ENCODE measurements at places on chromosomes 12 and 14.

DNA sequence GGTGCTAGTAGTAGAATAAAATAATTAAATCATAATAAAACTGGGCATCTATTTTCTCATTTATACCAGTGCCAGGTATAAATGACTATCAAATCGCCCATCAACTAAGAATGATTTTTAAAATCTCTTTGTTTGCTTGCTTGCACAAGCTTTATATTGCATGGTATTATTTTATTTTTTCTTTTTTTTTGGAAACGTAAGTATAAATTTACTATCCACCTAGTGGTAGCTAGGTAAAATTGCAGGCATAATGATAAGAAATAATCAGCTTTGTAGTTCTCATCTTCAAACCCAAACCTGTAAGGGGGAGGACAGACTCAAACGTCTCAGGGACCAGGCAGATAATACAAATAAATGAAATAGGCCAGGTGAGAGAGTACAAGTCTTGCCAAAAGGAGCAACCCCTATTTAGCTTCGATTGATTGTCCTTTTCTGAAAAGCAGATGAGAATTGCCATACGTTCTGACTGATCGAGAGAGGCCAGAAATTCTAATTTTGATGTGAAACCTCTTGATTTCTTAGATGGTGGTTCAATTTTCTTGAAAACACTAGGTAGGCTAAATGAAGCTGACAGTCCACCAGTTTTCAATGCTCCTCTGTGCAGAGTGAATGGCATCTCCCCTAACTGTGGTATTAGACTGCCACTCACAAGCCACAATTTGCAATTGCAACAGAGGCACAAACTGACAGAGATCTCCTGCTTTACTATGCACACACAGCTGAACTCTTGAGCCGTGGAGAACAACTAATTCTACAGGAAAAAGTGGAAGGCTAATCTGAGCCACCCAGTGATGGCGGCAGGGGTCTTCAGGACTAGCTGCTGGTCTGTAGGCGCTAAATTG lies 189.3 kb downstream of the DACT1 start:
- no peak for DNase-seq

- DNase-seq, result no peak
These were observed 24.9 kb upstream of the PPP2R5C start for GRCh38 chr14:101736585-101736984.

- DNase-seq, result no peak
These were observed 48.6 kb downstream of the VEZT start for GRCh38 chr12:95266254-95266653.

- DNase-seq, result no peak
These were observed 19.5 kb upstream of the NUP107 start for GRCh38 chr12:68667291-68667690.

- no peak for DNase-seq
These were observed 22.9 kb upstream of the CACNA1C start for GRCh38 chr12:2029851-2030250.

DNA sequence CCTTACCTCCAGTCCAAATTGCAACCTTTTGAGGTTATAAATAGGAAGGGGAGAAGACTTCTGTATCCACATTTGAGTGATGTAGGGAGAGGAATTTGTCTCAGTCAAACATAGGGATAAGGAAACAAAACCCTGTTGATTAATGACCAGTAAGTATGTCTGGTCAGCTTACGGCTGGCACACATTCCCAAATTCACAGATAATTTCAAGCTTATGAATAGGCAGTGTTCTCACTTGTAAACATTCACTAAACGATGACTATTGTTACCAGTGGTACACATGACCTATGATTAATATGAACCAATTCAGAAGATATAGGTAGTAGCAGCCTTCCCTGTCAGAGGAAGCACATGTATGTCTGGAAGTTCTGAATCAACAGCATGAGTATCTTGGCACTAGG lies 33.0 kb upstream of the SLC5A8 start:
- DNase-seq, result no peak

- DNase-seq, result no peak
These were observed 366.5 kb upstream of the OR4E1 start for GRCh38 chr14:22039938-22040780.

DNA sequence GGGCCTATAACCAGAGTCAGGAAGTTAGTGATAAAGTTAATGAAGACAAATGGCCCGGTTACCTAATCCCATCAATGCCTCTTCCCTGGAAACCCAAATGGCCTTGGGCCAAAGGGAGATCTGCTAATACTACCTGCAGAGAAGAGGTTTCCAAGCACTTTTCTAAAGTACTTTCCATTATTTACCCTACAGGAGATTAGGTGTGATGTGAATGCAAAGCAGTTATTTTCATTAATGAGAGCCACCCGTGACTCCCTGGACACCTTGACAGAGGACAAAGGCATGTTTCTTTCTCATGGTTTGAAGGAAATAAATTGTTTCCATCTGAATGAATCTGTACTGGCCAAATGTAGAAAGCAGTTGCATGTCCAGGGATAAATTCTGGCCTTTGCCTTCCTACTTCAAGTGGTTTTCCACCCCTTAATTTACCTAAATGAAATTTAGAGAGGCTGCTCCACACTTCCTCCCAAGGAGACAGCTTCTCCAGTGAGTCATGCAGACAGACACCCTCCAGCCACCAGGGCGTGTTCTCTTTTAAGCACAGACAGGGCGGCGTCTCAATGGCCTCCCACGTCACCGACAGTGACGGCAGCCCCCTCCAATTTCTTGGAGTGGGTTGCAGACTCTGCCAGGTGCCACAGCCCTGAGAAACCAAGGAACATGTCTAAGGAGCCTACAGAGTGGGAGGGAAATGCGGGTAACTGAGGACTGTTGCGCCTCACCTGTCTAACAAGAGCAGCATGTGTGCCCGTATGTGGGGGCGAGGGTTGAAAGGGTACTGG lies 43.9 kb upstream of the GNPNAT1 start:
- DNase-seq, result peak; percentile 69

DNA sequence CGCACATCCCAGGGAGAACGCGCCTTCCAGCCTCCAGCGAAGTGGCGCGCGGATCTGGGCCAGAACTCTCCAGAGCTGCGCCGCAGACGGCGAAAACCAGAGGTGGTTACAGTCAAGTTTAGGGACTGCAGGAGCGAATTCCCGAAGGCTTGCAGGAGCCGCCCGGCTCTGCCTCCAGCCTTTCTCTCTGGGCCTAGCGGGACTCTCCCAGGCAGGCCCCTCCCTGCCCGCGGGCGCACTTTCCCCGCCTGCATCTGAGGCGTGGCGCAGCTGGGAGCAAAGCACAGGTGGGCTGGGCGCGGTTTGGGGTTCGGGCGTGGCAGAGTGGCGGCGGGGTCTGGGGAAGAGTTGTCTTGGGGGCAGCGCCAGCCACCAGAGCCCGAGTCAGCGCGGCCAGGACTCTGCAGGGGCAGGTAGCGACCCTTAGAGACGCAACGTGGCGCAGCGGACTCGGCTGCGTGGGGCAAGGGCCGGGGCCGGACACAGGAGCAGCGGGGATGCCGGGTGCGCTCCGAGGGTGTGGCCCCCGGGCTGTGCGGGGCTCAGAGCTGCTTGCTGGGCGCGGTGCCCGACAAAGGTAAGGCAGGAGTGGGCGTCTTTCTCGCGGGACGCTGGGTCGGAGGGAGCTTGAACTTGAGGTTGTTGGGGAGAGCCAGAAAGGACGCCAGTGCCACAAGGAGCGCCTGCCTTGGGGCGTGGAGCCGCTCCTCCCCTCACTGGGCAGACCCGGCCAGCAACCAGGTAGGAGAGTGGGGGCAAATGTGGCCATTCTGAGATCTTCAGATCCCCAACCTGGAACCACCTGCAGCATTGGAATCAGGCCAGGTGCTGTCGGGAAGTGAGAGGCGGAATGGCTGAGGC lies 1126.0 kb downstream of the AACS start:
- DNase-seq, result no peak

DNA sequence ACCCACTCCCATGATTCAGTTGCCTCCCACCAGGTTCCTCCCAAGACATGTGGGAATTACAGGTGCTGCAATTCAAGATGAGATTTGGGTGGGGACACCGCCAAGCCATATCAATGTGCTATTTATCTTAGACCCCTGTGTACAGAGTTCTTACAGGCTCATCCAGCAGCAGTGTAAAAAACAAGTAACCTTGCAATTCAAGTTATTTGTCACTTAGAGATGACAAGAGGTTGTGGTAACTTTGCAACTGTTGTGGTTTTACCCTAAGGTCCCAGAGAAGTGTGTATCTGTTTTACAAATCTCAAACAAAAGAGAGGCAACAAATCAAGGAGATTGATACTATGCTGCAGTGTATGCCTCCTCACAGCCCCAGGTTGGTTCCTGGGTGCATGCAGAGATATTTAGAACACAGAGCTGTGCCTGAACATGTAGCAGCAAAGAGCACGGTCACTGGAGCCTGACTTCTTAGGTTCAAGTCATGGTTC lies 11.5 kb upstream of the HELB start:
- DNase-seq, result no peak

DNA sequence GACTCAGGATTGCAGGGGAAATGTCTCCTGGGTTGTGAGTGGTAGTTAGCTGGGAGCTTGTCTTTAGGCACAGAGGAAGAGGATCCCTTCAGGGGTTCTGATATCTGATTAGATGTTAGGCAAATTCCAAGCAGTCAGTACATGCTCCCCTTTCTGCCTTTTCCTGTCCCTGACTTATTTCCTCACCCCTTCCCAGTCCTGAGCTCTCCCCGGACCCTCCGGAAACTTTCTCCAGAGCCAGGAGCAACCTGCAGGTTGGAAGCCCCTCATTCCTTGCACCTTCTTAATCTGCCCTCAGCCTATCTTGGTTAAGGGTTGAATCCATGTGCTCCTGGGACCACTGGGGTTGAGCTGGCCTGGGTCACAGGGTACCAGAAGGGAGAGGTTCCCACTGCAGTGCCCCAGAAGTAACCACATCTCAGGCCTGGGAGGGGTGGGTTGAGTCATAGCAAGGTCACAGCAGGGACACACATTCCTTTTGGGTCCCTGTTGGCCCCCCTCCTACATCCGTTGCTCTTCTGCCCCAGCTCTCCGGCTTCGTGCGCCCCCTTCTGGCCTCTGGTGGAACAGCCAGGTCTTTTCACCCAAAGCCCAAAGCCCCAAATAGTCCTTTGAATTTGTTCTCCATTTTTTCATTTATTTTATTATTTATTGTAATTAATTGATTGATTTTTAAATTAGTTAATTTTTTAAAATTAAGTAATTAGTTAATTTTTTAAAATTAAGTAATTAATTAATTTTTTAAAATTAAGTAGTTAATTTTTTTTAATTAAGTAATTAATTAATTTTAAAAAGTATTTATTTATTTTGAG lies 1.8 kb downstream of the IGFBP6 start:
- peak; percentile 99 for DNase-seq

GRCh38 chr14:99684410-99684934 lies 374 bp downstream of the CYP46A1 start:
- peak; percentile 17 for DNase-seq

DNA sequence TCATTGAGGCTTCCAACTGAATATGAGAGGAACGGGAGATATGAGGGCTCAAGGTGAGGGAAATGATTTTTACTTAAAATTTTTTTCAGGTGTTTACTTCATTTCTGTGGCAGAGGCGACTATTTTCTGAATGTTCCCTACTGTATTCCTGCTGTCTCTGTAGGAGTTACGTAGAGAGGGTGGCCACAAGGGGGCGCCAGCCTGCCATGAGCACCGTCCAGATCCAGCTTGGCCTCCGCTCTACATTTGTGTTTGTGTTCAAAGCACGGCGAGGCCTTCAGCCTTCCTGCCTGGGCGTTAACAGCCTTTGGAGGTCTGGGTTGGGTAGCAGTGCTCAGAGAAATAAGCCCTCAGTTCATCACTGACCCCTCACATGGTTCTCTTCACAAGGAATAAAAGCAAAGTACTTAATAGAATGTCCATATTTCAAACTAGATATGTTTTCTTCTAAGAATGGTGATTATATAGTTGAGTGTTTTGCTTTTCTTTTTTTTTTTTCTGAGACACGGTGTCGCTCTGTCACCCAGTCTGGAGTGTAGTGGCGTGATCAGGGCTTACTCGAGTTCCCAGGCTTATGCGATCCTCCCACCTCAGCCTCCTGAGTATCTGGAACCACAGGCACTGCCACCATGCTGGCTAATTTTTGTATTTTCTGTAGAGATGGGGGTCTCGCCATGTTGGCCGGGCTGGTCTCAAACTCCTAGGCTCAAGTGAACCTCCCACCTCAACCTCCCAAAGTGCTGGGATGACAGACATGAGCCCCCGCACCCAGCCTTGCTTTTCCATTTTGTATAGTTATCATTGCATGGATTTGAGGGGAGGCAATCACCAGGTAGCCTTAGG lies 22.3 kb downstream of the CKB start:
- DNase-seq, result peak; percentile 78

- DNase-seq, result no peak
These were observed 899 bp downstream of the TPCN1 start for GRCh38 chr12:113221997-113222729.

GRCh38 chr14:89848165-89848564 lies 106.4 kb downstream of the EFCAB11 start:
- DNase-seq, result no peak

DNA sequence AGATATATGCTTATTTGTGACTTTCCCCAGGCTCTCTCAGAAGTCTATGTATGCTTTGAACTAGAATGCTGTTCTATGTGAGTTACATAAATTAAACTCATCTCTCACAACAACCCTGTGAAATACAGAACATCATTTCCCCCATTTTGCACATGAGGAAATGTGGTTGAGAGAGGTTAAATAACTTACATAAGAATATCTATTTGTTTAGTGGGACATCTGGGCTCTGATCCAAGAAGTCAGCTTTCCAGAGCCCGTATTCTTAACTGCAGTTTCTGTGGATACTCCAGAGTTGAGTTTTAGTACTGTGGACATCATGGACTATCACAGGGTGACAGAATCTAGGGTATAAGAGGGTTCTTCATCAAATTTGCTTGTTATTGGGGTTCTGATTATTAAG lies 242.5 kb upstream of the ARHGAP5 start:
- DNase-seq, result peak; percentile 62

DNA sequence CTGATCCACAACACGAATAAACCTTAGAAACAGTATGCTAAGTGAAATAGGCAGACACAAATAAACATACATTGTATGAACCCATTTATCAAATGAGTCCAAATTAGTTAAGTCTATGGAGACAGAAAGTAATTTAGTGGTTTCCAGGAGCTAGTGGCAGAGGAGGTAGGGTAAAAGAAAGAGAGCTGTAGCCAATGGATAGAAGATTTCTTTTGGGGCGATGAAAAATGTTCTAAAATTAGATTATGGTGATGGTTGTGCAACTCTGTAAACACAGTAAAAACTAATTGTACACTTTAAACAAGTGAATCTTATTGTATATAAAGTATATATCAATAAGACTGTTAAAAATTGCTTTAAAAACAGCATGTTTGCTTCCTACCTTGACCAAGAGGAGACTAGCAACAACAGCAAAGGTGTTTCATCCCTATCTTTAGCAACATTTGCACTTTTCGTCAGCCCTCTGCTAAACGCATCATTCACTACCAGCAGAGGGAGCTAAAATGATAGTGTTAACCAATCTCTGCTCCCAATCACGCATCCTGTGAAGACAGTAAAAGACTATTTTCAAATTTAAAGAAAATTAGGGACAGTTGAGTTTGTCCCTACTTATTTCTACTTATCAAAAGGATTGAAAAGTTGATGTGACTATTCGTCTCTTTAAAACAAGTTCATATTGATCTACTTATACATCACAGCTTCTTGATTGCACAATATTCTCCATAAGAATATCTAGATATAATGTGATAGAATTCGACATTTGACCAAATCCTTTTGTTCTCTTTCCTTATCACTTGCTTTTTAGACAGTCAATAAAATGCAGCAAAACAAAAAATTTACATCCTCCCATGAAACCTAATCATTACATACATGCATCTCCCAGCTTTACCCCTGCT lies 24.0 kb upstream of the LGR5 start:
- DNase-seq, result no peak

- no peak for DNase-seq
These were observed 36.1 kb downstream of the ATP2B1 start for GRCh38 chr12:89672589-89672979.

GRCh38 chr12:106984588-106985137 lies 2.3 kb downstream of the MTERF2 start:
- no peak for DNase-seq

All from foreskin fibroblast (primary cell).